A549 treated with CORT108297 at 1 μM for 4 hours (cell line): ENCODE measurements at places on chromosomes 6 and 20. TPM values are rescaled to one million over a fixed set of nuclear protein-coding genes. Genes with fewer than 3 reads are reported as not detected.

SNPH gene
- total RNA-seq = 3.7 to 5.6 TPM (median 4.9 TPM) in 5 replicates

EYA4 gene
- 9.6 to 11.6 TPM (median 11.4 TPM) in 5 replicates for total RNA-seq

KCNQ5 gene
- 1.2 to 2.1 TPM (median 1.8 TPM) in 5 replicates for total RNA-seq

HSPA1L gene
- 1.5 to 2.2 TPM (median 1.8 TPM) in 5 replicates for total RNA-seq

PLAGL1 gene
- 6.4 to 9.3 TPM (median 7.7 TPM) in 5 replicates for total RNA-seq

GNAS-AS1 gene
- not detected in 5 replicates for total RNA-seq

SIRPB2 gene
- total RNA-seq = 0.06 TPM in 2 of 5 replicates, not detected in the others

SUPT3H gene
- total RNA-seq = 3.0 to 4.7 TPM (median 4.2 TPM) in 5 replicates

PTGIS gene
- 0.04 to 0.09 TPM (median 0.07 TPM) in 3 of 5 replicates, not detected in the others for total RNA-seq

IL17F gene
- total RNA-seq = not detected in 5 replicates

SYCP2 gene
- 0.35 to 0.60 TPM (median 0.50 TPM) in 5 replicates for total RNA-seq

NRSN1 gene
- total RNA-seq = not detected in 5 replicates

FAM210B gene
- total RNA-seq = 10.8 to 12.7 TPM (median 11.3 TPM) in 5 replicates
